ENCODE measurements at places on chromosomes 1 and 21.

GRCh38 chr1:33438364-33439160 is 7.7 kb upstream of the PHC2 start:
- DNase-seq: no peak

- no peak for DNase-seq
These were observed 38.8 kb downstream of the HMGB4 start for GRCh38 chr1:33902486-33903209.

GRCh38 chr21:28641731-28642130 is 350.9 kb downstream of the LTN1 start:
- DNase-seq: no peak

- DNase-seq: no peak
These were observed 72.4 kb downstream of the FH start for GRCh38 chr1:241447031-241447644.

- no peak for DNase-seq
These were observed 7.2 kb upstream of the HTR6 start for GRCh38 chr1:19657511-19657910.

GRCh38 chr1:109620401-109620791 is 759 bp downstream of the AMPD2 start:
- DNase-seq: no peak

GRCh38 chr1:53183095-53183990 is 13.3 kb upstream of the CPT2 start:
- DNase-seq: no peak

GRCh38 chr1:98884864-98885263 is 119.8 kb downstream of the PLPPR5 start:
- no peak for DNase-seq

DNA sequence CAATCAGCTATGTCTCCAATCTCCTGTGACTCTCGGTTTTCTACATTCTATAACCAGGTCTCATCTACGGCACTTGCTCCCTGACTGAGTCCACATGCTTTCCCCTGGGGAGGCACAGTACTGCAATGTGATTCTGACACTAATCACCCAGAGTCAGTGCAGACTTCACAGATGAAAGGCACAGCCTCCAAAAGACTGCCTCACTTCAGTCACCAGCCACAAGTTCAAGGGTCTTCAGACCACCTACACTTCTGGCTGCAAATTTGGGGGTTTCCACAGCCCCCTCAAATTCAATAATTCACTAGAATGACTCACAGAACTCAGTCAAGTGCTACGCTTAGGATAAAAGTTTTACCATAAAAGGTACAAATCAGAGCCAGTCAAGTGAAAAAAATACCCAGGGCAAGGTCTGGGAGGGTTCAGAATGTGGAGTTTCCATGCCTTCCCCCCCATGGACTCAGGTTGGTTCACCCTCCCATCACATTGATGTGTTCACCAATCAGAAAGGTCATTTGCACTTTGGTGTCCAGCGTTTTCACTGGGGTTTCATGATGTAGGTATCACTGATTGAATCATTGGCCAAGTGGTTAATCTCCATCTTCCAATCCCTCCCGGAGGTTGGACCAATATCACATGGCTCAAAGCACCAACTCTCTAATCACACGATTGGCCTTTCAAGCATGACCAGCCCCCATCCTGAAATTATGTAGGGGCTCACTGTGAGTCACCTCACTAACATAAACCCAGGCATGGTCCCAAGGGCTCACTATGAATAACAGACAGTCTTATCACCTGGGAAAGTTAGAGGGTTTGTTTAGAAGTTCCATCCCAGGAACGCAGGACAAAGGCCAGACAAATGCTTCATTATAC is 182.9 kb upstream of the CAMK1G start:
- no peak for DNase-seq

DNA sequence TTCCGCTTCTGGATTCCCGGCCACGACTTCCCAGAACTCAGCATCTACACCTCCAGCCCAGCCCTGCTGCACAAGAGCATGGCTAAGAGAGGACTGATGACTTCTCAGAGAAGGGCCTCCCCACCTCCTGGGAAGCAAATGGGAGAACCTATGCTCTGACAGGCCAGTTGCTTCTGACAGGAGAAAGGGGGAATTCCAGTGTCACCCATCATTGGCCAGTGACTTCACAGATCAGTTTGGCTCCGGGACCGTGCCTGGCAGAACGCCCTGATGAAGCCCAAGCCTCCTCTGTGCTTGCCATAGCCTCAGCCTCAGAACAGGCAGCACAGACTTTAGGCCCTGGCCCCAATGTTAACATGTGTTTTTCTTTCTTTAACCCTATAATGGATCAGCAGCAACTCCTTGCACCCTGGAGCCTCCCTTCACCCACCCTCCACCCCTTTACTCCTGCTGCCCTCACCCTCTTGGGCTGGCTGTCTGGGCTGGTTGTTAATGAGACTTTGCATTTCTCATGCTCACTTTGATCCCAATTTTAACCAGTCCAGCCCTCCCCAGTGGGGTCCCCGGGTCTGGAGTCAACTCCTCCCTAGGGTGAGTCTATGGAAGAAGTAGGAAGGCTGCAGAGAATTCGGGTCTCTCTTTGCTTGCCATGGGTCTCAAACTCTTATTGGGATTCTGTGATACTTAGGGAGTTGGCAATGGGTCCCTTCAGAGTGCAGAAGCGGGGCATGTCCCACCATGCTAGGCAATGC is 42.7 kb upstream of the SLC30A1 start:
- no peak for DNase-seq

DNA sequence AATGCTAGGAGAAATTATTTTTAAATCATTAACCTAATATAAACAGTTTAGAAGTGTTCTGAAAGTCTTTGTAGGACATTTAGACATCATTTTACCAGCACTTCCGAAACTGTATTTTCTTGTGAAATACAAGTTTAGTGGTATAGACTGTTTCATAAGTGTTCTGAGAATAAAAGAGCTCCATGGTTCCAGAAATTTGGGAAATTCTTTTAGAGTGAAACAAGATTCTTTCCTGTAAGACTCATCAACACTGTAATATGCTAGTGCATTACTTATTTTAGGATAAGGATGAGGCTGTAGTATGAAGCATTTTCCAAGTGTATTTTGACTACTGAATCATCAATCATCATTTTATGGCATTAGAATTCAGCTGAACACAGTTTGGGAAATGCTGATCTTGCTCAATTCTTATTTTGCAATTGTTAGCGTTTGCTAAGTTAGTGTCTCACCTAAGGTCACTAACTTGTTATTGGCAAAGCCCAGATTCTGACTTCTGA is 73.4 kb downstream of the CEP350 start:
- no peak for DNase-seq

- DNase-seq: no peak
These were observed 172.7 kb downstream of the RASAL2 start for GRCh38 chr1:178266619-178267066.

DNA sequence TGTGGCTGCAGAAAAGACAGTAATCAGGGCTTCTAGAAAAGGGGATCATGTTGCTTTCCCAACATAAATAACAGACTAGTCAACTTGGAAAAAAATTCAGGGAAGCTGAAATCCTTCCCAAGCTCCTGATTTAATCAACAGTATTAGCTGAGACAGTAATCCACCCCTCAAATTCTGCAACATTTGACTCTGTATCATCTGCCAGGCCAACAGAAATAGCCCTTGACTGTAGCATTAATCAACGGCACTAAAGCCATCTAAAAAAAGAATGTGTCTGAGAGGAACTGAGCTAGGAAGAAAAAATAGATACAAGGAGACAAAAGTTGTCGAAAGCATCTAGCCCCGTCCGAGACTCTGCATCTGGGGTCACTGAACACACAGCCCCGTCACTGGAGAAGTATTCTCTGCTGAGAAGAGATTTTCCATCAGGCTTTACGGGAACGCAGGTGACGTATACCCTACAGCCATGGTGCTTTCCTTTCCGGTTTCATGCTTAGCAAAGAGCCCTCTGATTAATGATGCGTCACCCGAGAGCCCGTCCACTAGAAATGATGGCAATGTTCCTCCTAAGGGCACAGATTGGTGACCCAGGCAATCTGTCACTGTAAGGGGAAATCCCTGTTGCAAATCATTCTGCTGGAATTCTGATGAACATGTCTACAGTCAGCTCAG is 42.1 kb upstream of the TP53BP2 start:
- DNase-seq: no peak

GRCh38 chr1:180926164-180926981 is 13.7 kb downstream of the KIAA1614 start:
- peak; percentile 50 for DNase-seq

GRCh38 chr1:245108909-245109308 is 45.9 kb upstream of the KIF26B start:
- DNase-seq: no peak

DNA sequence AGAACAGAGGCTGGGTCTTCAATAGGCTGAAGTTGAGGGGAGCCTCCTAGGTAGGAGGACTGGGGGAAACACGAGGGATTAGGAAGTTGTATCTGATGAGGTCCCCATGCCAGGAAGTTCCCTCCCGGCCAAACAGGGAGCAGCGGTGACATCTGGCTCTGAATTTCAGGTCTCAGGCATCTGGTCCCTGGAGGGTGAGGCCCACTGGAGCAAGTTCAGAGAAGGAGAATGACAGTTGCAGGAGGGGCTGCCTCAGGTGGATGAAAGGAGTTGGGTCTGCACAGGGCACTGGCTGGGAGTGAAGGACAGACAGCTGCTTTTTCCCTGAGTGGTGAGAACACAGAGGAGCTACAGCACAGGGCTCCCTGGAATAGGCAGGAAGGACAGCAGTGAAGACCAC is 9.1 kb downstream of the TMEM9 start:
- DNase-seq: no peak

DNA sequence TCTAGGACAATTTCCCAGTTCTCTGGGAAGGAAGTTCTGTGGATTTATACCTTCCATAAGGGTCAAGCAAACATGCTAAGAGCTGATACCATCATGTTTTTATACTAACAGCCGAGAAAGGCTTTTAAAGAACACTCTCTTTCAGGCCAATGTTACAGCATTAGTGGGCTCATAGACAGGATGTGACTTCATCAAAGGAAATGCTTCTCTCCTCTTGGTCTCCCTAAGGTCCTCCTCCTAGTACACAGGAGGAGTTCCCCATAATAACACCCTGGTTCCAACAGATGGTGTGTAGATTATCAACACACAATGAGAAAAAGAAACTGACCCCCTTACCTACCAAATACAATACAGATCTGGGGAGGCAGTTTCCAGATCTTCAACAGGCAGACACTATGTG is 26.7 kb upstream of the GLIS1 start:
- DNase-seq: peak; percentile 46

DNA sequence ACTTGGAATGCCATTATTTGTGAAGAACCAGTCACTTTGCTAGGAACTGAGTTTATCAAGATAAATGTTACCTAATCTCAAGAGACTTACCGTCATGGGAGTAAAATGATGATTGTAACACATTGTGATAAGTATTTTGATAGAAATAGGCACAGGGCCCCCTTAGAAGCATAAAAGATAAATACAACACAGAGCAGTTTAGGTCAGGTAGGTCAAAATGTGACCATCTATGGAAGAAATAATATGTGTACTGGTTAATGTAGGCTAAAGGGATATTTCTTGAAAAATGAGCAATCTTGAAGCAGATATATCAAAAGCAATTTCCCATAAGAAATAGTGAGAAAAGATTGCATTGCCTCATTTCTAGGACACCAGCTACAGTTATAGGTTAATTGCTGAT is 1386.8 kb upstream of the ADGRL2 start:
- DNase-seq: no peak

DNA sequence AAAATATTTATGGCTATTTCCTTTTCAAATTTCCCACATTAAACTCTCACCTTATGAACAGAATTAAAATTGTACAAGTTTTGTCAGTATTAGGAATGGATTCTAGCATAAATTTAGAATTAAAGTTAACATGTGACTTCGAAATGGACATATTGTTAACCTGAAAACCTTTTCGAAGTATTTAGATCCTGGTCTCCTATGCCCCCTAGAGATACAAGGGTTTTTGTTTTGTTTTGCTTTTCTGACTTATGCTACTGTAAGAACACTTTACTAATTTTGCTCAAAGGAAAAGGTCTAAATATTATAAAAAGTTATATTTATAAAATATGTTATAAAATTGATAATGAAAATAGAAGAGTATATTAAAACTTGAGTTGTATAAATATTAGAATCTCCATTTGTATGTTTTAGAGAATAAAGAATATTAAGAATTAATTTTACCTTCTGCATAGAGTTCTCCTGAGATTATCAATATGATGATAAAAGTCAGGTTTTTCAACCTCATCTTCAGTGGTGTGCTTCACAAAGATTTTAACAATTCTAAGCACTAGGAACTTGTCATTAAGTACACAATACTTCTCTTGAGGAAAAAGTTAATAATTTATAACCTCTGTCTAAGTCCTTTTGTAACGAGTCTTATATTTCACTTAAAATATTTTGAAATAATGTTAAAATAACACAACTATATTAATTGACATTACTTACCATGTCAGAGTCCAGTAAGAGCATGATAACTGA is at the start of gene F13B:
TSS of gene F13B (minus strand) at position 542 of the 738 bp plus-strand sequence. CDS start at position 505, 37 bp downstream.
- no peak for DNase-seq

DNA sequence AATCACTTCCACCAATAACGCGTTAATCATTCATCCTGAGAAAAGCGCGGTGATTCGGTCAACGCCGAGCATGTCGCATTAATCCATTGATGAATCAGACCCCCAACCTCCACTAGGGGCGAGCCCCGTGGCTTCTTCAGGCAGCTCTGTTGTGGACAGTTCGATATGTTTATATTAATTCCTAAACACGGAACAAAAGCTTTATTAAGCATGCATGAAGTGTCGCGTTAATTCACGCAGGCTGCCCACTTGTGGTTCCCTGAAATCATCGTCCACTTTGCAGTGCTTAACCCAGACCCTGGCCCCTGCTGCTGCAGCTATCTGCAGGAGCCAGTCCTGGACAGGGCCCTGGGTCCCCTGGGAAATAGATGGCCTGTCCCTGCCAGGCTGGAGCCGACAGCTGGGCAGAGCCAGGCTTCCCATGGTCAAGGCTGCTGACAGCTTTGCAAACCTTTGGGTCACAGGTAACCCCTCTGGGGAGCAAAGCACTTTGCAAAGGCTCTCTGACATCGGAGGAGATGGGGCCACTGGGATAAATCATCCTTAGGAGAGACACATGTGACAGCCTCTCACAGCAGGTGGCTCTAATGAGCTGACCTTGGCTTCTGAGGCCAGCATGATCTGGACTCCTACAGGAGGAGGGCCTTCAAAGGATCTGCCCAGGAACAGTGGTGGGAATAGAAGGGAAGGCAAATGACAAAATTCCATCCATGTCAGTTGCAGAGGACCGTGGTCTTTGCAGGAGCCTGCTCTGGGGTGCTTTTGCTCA is 137.0 kb upstream of the AJAP1 start:
- no peak for DNase-seq

DNA sequence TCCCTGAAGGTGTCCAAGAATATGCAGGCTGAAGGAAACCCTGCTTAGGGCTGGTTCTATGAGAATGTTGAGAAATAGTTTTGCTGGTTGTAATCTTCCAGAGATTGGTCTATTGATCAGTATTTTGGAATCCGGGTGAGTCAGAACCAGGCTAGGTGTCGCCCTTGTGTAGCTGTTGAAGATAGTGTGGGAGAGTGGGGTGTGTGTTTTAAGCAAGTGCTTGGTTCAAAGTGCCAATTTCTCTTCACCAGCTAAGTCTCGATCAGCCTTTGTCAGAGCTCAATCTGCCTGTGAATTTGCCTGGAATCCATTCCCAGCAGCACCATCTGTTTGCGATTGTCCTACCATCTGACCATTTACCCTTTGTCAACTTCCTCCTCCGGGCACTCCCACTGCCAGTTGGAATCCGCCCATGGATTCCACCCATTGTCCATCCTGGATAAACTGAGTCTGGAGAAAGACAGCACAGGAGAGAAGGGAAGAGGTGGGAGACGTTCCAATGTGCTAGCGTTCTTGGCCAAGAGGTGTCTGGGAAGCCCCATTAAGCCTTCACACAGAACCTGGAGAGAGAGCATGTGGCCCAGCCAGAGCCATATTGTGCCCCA is 59.4 kb upstream of the CYP2J2 start:
- no peak for DNase-seq

All from bone marrow (tissue), 2 donors.